ENCODE measurements at places on chromosomes 3 and 15. TPM values are rescaled to one million over a fixed set of nuclear protein-coding genes. Genes with fewer than 3 reads are reported as not detected.

The RASGRP1 gene
- 9.0 TPM for total RNA-seq

The GOLGA8Q gene
- not detected for total RNA-seq

The FOXL2 gene
- total RNA-seq: 0.86 TPM

The GOLGA8A gene
- 46.5 TPM for total RNA-seq

All from Calu3 (cell line).